ENCODE measurements at places on chromosomes 3 and 15. TPM values are rescaled to one million over a fixed set of nuclear protein-coding genes. Genes with fewer than 3 reads are reported as not detected.

Gene LRRC57
- 23.7 TPM for total RNA-seq

Gene ZKSCAN7
- total RNA-seq = 3.7 TPM

Gene CNBP
- total RNA-seq = 474 TPM

Gene NUP210
- total RNA-seq = 146 TPM

Gene TGM4
- not detected for total RNA-seq

Gene CD200R1
- 3.5 TPM for total RNA-seq

Gene GPR27
- total RNA-seq = 2.6 TPM

Gene PLS1
- total RNA-seq = 4.1 TPM

Gene CYP11A1
- total RNA-seq = not detected

Gene MAGEL2
- not detected for total RNA-seq

Gene GOLGA6L26
- not detected for total RNA-seq

Gene DCBLD2
- total RNA-seq = 1.6 TPM

Gene RPL35A
- total RNA-seq = 1,320 TPM

Gene WDR93
- total RNA-seq = not detected

- no peak for DNase-seq
These were observed 159.4 kb upstream of the SMAD3 start for GRCh38 chr15:66905954-66906353.

- no peak for DNase-seq
These were observed 334.8 kb downstream of the LPP start for GRCh38 chr3:188488801-188489200.

DNA sequence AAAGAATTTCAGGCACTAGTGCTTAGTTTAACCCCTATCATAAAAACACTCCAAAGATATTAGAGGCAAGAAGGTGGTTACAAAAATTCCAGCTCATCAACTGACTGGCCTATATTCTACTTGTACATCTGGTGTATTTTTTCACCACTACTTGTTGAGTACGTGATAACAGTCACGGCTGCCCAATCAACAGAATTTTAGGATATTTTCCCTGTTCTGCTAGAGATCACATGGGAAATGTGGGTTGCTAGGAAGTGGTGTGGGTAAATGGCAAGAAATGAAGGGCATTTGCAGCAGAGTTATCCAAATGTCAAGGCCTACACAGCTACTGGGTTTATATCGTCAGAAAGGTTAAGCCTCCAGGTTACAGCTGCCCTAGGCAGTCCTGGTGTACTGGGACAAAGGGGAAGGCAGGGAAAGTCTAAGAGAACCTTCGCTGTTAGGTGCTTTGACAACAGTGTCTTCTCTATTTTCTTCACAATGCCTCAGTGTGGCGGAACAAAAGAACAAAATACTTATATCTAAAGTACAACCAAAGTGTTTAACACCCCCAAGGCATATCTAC is 81.9 kb downstream of the FMN1 start:
- no peak for DNase-seq

- DNase-seq = no peak
These were observed 121.5 kb downstream of the XXYLT1 start for GRCh38 chr3:195149292-195150030.

GRCh38 chr15:64779024-64779423 is 3.6 kb upstream of the RBPMS2 start:
- no peak for DNase-seq

DNA sequence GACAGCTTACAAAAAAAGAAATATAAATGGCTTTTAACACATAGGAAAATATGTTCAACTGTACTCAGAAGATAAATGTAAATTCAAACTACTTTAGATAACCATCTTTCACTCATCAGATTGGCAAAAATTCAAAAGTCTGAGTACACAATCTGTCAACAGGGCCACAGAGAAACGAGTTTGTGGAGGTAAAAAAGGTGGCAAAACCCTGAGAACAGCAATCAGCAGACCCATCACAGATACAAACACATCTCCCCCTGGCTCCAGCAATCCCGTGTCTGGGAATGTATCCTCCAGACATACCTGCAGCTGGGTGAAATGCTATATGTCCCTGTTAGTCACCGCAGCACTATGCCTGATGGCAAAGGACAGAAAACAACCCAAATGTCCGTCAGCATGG is 149.5 kb downstream of the OSBPL10 start:
- DNase-seq = no peak

DNA sequence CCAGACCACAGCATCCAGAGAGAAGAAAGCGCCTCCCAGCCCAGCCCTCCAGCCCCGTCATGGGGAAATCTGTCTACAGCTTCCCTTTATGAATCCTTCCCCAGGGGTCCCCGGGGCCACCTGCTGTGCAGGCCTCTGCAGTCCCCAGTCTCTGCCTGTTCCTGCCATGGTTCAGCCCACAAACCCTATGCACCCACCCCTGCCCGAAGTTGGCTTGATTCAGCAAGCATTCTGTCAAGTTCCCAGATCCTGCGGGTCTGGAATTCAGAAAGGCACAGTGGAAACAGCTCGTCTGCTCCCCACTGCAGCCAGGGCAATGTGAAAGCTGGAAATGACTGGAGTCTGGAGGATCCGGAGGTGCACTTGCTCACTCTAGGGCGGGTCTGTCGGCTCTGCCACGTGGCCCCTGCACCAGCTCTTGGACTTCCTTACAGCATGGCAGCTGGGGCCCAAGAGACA is 2.9 kb upstream of the OCA2 start:
- no peak for DNase-seq

GRCh38 chr15:71055461-71055860 is 59.8 kb upstream of the THSD4 start:
- no peak for DNase-seq

- no peak for DNase-seq
These were observed 52.4 kb downstream of the HEG1 start for GRCh38 chr3:125003369-125003853.

DNA sequence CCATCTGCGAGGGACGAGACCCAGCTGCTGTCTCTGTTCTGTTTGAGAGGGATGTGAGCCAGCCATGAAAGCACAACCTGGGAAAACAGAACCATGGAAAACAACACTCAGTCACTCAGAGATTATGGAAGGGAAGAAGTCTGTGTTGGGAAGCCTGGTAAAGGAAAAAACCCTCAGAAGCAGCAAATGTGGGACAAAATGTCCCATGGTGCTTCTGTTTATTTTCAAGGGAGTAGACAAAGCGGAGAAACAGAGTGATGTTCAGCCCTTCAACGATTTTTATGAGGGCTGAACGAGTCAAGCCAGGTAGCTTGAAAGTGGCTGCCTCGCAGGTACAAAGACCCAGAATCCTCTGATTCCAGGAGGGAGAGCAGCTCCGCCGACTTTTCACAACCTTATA is 59.3 kb downstream of the DCLK3 start:
- DNase-seq = no peak

- peak; percentile 89 for DNase-seq
These were observed 11.9 kb downstream of the CX3CR1 start for GRCh38 chr3:39267631-39268548.

DNA sequence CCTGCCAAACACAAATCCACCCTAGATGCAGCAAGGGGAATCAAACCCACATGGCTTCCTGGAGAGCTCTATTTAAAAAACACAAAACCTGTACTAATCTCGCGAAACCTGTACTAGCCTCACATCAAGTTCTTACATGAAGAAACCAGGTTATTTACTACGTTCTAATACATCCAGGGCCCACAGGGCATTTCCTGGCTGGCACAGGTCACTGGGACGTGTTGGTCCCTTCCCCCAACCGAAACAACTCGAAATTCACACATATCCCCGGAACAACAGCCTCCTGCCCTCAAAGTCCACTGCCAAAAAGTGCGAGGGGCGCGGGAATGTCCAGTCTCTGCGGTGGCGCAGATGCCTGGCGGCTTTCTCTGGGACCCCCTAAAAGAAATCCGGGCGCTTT is 955 bp downstream of the CDCP1 start:
- DNase-seq = no peak

- no peak for DNase-seq
These were observed 1.4 kb downstream of the PGPEP1L start for GRCh38 chr15:99006146-99006545.

GRCh38 chr3:196081834-196082618 is at the start of gene TFRC:
Gene TFRC, minus strand, starts transcription at chr3:196082090. Its CDS starts 4,991 bp downstream, at chr3:196077099.
- peak; percentile 96 for DNase-seq

GRCh38 chr15:35566991-35567390 is 21.0 kb upstream of the DPH6 start:
- no peak for DNase-seq

- no peak for DNase-seq
These were observed 236.4 kb upstream of the RARB start for GRCh38 chr3:25191673-25192072.

- no peak for DNase-seq
These were observed 246.4 kb upstream of the LRIG1 start for GRCh38 chr3:66747261-66747660.

DNA sequence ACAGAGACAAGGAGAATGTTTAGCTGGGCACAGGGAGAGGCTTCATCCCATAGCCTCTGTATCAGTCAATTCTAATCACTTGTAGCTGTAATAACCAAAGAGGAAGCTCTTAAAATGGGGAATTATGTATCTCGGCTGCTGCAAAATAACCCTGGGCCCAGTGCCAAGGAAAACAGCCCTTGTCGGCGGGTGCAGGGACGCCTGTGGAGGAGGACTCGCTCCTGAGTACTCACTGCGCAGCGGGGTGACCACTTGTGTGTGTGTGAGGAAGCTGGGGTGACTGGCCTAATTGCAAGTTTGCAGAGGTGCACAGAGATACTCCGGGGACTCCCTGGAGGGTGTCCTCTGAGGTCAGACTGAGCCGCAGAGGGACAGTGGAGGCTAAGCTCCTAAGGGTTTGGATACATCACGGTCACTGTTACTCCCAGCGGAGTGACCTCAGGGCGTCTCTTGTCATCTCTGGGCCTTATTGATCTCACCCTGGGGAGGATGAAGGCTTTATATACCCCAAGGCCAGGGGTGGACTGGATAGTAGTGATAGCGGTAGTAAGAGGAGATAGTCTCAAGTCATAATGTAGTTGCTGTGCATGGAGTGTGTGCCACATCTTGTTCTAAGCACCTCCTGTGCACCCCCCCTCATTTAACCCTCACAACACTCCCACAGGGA is 37.2 kb downstream of the SLC6A6 start:
- DNase-seq = no peak

DNA sequence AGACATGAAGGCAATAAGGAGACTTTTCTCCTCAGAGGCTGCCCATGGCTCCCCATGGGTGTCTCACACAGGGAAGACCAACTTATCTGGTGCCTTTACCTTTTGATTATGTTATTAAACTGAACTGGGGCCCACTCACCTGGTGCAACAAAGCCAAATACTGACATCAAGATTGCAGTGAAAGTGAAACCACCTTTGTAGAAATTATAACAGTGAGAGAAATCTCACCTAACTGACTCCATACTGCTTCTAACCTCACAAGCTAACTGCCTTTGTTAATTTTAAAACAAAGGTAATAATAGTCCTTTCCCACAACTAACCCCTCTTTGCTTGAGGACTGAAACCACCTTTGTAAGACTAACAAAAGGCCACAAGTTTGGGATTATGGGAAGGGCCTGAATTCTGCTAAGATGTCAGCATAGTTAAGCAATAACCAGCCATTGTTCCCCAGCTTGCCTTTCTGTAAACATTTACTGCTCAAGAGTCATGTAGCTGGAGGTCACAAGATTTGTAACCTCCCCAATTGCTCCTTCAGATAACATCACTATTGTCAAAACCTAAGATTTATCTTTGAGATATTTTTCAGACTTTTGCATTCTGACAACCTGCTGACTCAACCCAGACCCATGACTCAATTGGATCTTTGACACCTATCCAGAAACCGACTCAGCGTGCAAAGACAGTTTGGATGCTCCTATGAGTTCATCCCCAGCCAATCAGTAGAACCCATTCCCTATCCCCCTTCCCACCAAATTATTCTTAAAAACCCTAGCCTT is 420.3 kb upstream of the CFAP20DC start:
- DNase-seq = no peak

DNA sequence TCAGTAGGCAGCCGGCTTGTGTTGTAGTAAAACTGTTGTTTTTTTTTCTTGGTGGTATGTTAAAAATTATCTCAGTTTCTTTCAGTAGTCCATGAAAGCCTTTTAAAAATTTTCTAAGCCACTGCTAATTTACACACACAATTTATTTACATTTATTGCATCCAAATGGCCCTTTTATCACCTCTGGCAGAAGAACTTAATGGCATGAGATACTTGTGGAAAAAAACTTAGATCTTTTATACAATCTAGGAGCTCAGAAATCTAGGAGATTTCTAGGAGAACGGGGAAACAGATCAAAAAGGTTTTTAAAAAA is 1.4 kb downstream of the PPP2R3A start:
- DNase-seq = no peak

DNA sequence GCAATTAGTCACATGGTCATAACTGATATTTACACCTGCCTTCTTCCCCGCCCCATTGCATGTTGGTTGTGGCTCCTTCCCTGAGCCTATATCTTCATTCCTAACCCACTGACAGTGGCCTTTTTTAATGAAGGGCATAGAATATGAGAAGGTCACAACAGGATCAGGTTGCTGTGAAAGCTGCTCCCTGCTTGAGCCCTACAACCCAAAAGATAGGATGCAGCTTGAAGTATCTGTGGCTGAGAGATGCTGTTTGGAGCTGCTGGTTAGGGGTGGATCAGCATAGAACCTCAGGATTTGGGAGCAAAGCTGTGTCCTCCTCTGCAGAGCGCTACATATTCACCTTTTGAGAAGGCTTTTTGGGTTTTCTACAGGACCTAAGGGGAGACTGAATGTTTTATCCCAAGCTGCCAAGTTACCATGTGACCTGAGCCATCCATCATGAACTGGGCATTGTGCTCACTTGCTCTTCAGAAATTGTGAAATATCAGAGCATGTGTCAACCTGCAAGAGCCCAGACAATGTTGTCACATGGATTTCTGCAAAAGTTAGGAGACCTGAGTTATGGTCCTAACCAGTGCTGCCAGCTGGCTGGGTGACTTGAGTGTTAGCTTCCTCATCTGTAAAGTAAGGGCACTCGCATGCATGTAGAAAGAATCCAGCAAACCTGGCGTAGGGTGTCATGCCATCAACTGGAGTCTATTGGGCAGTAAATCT is 49.8 kb upstream of the ARL8B start:
- DNase-seq = no peak

- DNase-seq = no peak
These were observed 66.7 kb downstream of the ATP10A start for GRCh38 chr15:25796395-25796794.

DNA sequence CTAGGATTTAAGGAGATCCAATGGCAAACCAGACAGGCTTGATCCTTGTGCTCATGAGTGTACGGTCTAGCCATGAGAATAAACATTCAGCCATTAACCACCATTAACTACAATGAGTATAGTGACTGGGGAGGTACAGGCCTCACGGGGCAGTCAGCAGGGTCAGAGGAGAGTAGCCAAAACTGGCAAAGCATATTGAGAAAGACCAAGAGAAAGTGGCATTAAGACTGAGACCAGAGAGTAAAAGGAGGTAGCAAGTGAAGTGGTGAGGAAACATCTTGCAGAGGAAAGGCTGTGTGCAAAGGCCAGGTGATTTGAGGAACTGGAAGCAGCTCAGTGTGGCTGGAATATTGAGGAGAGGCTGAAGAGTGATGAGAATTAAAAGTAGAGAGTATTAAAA is 407.2 kb upstream of the LMCD1 start:
- no peak for DNase-seq

DNA sequence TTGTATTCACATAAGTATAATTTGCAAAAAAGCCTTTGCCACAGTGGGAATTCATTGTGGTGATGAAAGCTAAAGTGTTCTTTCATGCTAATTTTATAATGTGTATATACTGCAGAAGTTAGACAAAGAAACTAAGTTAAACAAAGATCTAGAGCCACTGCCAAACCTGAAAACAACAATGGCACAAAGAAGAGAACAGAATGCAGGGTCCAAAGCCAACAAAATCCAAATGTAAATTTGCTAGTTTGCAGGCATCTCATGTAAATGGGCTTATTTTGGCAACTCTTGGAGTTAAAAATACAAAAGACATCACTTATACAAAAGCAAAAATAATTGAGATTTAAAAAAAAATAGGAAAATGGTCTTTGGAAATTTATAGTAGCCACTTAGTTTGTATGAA is 123.0 kb downstream of the TCF12 start:
- DNase-seq = no peak

Measured in CD8-positive, alpha-beta memory T cell (primary cell).